ENCODE measurements at places on chromosomes 11 and 22.

DNA sequence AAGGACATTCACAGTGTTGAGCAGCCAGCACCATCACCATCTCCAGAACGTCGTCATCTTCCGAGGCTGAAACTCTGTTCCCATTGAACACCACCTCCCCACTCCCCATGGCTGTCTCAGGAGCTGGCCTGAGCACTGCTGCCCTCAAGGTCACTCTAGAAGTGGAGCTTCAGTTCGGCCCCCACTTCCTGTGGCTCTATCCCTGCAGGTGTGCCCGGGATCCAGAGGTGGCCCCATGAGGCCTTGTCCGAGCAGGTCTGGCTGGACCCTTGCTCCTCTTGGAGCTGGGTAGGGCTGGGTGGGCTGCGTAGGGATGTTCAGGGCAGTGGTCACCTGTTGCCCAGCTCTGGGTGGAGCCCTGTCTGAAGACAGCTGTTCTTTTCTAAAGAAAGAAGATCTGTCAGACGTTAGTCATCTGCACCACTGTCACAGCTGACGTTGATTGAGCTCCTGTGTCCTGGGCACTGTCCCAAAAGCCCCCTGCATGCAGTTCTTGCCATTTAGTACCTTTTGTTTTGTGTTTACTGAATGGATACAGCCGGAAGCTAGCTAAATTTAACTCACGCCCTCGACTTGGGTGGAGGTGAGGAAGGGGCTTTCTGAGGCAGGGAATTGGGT lies 75.5 kb upstream of the CLDN5 start:
- DNase-seq: no peak

GRCh38 chr22:41532908-41533825 lies 11.1 kb downstream of the POLR3H start:
- DNase-seq: peak; percentile 54

- DNase-seq: no peak
These were observed 94.5 kb upstream of the ISX start for GRCh38 chr22:34971456-34971855.

DNA sequence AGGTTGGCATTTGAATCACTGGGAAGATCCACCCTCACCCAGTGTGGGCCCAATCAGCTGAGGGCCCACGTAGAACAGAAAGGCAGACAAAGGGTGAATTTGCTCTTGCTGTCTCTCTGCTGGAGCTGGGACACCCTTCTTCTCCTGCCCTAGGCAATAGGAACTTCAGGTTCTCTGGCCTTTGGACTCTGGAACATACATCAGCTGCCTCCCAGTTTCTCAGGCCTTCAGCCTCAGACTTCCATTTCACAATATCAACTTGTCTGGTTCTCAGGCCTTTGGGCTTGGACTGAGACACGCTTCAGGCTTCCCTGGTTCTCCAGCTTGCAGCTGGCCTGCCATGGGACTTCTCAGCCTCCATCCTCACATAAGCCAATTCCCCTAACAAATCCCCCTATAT lies 14.7 kb upstream of the ASRGL1 start:
- DNase-seq: no peak

DNA sequence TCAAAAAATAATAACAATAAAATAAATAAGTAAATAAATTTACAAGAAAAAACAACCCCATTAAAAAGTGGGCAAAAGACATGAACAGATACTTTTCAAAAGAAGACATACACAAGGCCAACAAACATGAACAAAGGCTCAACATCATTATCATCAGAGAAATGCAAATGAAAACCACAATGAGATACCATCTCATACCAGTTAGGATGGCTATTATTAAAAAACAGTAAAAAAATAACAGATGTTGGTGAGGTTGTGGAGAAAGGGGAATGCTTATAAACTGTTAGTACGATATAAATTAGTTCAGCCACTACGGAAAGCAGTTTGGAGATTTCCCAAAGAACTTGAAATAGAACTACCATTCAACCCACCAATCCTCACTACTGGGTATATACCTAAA lies 44.6 kb downstream of the PRCP start:
- DNase-seq: no peak

DNA sequence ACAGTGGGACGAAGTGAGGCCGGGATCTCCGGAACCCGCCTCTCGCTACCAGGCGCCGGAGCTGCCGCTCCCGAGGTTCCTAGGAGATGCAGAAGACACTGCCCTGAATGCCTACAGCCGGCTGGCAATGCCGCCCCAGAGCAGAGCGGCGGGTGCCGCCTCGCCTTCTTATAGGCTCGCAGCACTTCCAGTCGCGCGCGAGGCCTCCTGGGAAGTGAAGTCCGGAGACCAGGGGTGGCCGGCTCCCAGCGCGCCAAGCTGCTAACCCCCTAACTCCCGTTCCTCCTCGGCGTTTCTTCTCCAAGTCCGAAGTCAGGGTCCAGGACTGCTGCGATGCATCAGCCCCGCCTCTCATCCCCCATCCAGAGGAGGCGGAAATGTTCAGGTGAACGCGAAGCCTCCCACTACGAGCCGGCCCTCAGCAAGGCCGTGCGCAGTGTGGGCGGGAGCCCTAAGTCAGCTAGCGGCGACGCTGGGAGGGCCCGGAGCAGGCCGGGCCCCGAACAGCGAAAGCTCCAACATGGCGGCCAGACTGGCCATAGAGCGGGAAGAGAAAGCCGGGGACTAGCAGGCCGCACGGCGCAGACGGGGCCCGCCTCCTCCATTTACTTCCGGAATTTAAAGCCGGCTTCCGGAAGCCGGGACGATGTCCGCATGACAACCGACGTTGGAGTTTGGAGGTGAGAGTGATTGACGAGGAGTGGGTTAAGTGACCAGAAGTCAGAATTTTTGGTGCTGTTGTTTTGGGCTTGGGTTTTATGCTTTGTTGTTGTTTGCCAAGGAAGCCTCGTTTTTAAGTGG lies at the start of the genes CYB561A3 and TMEM138:
TSS of gene CYB561A3 (minus strand) at position 142 of the 801 bp plus-strand sequence. CDS start 5,169 bp downstream, outside the sequence.
TSS of gene TMEM138 (plus strand) at position 634 of the 801 bp plus-strand sequence. CDS start 2,017 bp downstream, outside the sequence.
- DNase-seq: peak; percentile 99

- DNase-seq: no peak
These were observed 13.3 kb downstream of the PRR33 start for GRCh38 chr11:1878137-1879031.

DNA sequence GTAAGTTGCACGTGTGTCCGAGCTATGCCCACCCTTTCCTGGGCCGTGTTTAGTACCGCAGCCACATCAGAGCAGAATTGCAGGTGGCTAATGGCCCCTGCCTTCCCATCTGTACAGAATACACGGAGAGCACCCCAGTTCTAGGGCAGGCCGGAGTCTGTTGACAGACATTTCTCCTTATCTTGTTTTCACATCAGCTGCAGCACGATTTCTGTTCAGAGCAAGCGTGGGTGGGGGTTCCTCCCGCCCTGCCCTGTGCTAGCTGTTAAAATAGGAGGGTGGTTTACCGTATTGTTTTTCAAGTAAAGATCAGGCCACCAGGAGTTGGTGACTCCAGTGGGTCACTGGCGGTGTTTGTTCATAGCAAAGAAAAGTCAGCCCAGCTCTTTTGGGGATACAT lies 41.1 kb downstream of the UBASH3B start:
- DNase-seq: peak; percentile 68
